Upper lobe of left lung (tissue), 6 donors: ENCODE measurements at places on chromosomes 16 and 17. TPM values are rescaled to one million over a fixed set of nuclear protein-coding genes. Genes with fewer than 3 reads are reported as not detected.

CXCL16 gene
- total RNA-seq: 62.9 TPM

TACO1 gene
- 15.4 TPM for total RNA-seq

ASIC2 gene
- total RNA-seq: not detected

ERN2 gene
- 0.46 TPM for total RNA-seq

CRYM gene
- total RNA-seq: 18.2 TPM

DNA sequence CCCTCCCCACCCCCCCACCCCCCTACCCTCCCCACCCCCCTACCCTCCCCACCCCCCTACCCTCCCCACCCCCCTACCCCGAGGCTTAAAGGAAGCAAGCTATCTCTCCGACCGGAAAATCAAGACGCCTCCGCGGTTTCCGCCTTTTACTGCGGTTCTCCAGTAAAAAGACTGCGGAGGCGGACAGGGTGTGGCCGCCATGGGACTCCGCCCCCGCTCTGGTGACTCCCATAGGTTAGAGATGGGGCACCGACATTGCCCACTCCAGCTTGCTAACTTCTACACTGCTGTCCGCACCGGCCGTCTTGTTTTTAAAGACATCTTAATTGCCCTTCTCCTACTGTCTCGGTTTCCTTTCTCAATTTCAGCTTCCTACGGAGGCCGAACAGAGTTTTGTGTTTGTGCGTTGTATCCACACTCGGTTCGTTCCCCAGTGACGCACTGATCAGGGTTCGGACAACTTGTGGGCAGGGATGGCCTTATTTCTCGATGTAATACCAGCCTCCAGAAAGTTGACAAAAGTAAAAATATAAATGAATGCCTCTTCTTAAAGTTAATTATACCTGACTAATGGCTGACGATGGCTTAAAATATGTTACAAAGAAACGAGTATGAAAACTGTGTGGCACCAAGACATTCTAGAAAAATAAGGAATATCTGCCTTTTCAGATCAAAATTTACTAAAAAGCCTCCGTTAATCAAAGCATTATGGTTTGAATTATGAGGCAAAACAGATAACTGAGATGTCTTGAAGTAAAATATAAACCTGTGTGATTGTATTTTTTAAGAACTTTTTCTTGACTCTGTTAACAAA lies 1.1 kb upstream of the ZNF200 start:
- H3K27me3 ChIP-seq: no peaks in the 10 kb centered on the region
- peaks cover 9% of the 10 kb centered on the region for H3K4me1 ChIP-seq
- H3K4me3 ChIP-seq: no peak overlapping the region
- peak; percentile 86 for DNase-seq

GRCh38 chr17:66928949-66929348 lies 35.6 kb upstream of the CACNG4 start:
- H3K36me3 ChIP-seq: no peaks in the 10 kb centered on the region
- no peak for DNase-seq
- H3K4me3 ChIP-seq: no peak overlapping the region
- no peak overlapping the region for H3K27ac ChIP-seq
- H3K4me1 ChIP-seq: no peaks in the 10 kb centered on the region

- DNase-seq: no peak
- no peaks in the 10 kb centered on the region for H3K27me3 ChIP-seq
- H3K4me1 ChIP-seq: peaks cover 8% of the 10 kb centered on the region
- H3K27ac ChIP-seq: no peak overlapping the region
- H3K4me3 ChIP-seq: no peak overlapping the region
- no peaks in the 10 kb centered on the region for H3K36me3 ChIP-seq
Measured at GRCh38 chr17:10792151-10792550, 11.7 kb downstream of the TMEM238L start.

- H3K4me1 ChIP-seq: no peaks in the 10 kb centered on the region
- no peak for DNase-seq
- H3K27me3 ChIP-seq: no peaks in the 10 kb centered on the region
- no peak overlapping the region for H3K4me3 ChIP-seq
- H3K27ac ChIP-seq: no peak overlapping the region
Measured at GRCh38 chr17:6528557-6528956, 27.8 kb downstream of the PITPNM3 start.

DNA sequence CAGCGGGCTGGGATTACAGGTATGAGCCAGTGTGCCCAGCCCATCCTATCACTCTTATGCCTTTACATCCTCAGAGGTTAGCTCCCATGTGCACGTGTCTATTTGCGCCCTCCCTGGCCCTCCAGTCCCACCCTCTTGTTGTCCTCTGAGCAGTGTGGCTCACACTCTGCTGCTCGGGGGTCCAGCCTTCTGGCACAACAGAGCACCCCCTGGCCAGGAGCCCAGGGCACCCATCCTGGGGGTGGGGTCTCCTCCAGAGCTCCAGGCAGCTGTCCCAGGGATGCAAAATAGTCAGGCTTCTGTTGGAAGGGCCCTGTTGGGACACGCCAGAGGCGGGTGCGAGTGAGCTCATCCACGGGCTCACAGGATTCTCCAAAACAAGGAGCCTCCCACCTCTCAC lies 11.7 kb upstream of the FAM83G start:
- no peak overlapping the region for H3K4me3 ChIP-seq
- H3K4me1 ChIP-seq: no peaks in the 10 kb centered on the region
- H3K27me3 ChIP-seq: no peaks in the 10 kb centered on the region
- DNase-seq: no peak

DNA sequence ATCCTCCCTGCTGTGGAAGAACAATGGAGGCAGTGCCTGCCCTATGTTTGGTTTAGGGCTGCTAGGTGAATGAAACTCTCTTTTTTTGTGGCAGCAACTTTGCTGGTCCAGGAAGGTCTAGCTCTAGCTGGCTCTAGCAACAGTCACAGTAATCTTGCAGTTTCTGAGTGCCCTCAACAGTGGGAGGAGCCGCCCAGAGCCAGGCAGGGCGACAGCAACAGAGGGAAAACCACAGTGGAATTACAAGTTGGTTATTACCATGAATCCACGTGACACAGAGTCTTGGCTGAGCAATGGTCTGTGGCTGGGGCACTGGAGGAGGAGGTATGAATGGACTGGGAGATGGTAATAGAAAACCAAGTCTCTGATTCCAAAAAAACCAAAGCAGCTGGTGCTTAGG lies 10.3 kb downstream of the HSPB9 start:
- H3K4me1 ChIP-seq: peaks cover 84% of the 10 kb centered on the region
- no peaks in the 10 kb centered on the region for H3K27me3 ChIP-seq
- peak overlapping the region; percentile 84 for H3K27ac ChIP-seq
- H3K4me3 ChIP-seq: no peak overlapping the region
- peak; percentile 90 for DNase-seq
- H3K36me3 ChIP-seq: peaks cover 26% of the 10 kb centered on the region
